Glomerular endothelial cell (primary cell): ENCODE measurements at places on chromosomes 6 and 20.

DNA sequence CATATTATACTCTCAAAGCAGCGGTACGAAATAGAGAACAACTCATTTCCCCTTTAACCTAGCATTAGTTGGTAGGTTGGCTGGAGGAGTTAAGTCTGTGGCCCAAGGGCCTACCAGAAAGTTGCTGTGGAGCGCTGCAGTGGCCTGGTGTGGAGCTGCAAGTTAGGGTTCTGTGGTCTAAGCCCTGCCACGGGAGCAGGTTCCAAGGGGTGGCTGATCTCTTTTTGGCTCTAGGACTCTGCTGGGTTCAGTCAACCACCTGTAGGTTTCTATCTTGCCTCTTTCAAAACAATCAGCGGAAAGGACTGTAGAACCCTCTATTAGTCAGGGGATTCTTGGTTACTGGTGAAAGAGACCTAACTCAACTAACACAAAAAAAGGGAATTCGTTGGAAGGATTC is 54.5 kb upstream of the TULP4 start:
- DNase-seq, result no peak

DNA sequence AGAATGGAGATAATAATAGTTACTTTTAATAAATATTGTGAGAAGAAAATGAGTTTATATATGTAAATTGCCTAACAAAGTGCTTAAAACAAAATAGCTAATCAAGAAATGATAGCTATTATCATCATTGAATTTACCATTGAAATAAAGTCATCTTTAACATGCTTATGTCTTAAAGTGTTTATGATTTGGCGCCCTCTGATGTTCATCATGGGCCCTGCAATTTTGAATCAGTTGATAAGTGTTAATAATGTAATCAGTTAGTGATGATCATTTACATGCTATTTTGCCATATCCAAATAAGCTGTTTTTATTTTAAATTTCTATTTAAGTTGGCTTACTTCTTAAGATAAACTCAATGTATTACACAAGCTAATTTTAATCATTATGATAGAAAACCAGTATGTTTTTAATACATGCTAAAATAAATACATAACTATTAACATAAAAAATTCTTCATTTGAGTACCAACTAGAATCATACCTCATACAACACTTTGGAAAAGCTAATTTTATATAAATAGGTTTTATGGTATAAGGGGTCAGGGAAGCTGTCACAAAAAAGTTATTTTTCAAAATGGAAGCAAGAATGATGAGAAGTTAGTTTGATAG is 39.2 kb upstream of the TPD52L1 start:
- DNase-seq, result peak; percentile 58

DNA sequence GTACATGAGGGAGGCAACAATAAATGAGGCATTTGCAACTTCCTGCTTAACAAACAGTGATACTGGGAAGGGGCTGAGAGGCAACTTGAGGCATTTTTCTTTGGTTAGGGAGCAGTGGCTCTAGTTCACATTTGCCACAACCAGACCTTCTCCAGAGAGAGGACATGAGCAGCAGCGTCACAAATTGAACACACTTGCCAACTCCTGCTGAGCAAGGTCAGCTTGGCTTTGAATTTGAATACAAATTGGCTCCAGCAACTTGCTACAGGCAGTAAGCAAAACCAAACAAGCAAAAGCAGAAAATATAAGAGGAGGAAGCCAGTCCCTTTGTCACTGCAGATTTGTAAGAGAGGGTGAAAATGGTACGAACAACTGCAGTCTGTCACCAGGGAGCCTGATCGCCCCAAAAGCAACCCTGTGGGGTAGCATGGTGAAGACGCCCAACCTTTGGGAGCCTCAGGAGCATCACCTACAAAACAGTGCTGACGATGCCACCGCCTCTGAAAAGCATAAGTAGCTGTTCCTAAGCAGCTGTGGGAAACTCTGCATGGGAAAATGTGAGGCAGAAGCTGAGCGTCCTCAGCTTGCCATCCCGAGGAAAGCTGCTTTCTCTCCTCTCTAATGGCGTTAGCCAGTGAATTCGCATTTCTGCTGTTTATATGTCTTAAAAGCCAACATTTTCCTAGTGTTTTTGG is 378.7 kb downstream of the RNGTT start:
- no peak for DNase-seq

DNA sequence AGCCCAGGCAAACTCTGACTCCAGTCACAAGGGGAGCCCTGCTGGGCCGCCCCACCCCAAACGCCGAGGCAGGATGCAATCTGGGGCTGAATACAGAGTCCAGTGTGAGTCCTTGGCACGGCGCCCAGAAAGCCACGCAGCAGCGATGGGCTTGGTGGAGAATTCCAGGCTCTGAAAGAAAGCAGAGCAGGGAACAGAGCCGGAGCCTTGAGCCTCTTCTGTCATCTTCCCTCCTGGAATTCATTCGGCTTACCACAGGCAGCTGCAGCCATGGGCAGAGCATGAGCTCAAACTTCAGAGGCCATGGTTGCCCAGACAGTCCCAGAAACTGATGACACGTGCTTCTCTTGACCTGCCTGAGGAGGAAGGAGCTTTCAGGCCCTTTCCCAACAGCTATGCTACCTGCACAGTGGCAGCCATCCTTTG is 441.1 kb upstream of the JARID2 start:
- DNase-seq, result no peak

- DNase-seq, result no peak
Observed at GRCh38 chr20:34407962-34408474, 44.9 kb downstream of the ITCH start.

- no peak for DNase-seq
Observed at GRCh38 chr6:29656798-29657197, at the start of gene MOG. Gene MOG (plus strand): TSS chr6:29657092. CDS start chr6:29657210, 118 bp downstream.

- DNase-seq, result no peak
Observed at GRCh38 chr6:168943231-168943905, 310.3 kb downstream of the THBS2 start.

DNA sequence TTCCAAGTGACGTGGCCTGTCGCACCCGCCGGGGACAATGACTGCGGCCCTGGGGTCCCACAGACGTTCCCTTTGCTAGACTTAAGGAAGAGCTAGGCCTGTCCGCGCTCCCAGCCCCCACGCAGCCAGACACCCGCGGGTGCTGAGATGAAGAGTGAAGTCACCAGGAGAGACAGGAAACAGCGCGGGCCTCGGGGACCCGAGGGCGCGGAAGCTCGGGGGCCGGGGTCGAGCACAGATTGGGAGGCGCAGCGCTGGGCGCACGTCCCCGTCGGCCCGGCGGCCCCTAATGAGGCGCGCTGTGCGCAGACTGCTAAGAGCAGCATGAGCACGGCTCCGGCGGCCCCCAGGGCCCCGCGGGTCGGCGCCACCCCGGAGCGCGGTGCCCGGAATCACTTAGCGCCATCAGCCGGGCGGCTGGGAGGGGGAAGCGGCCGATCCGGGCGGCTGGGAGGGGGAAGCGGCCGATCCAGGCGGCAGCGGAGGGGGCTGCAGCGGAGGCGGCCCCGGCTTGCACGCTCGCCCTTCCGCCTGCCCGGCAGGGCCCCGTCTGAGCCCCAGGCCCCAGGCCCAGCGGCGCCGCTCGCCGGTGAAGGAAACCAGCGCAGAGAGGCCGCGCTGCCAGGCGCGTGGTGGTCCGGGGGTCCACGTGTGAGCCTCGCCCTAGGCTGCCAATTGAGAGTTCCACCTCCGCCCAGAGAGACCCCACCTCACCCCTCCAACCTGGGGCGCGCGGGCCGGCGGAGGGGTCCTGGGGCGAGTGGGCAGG is 8.3 kb upstream of the AVP start:
- no peak for DNase-seq

DNA sequence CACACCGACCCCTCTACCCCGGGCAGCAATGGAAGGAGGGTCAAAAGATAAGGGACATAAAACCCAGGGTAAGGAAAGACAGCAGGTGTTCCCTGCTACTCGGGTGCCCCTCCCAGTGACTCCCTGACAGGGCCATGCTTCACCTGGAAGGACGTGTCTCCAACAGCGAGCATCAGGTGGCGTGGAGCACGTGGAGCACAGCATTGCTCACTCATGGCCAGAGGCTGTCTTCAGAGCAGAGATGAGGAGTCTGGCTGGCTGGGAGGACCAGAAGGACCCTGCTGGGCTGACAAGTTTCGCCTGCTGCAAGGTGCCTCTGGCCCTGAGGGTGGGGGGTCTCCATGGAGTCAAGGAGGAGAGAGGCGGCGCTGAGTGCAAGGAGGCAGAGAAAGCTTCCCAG is 15.3 kb upstream of the CDH22 start:
- DNase-seq, result no peak

DNA sequence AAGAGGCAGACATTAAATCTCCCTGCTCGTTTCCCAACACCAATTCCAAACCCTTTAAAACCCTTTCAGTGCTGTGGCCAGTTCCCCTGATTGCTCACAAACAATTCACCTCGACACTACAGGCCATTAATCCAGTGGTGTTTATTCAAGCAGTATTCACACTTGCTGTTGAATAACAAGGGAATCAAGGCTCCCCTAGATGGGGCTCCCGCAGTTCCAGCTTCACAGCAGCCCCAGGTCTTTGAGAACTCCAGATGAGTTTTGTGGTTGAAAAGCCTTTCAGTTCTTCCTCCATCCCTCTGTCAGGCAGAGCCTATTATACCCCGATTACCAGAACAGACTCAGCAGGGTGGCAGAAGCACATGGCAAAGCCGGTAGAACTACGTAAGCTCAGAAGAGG is 36.2 kb downstream of the JAG1 start:
- DNase-seq, result no peak

- DNase-seq, result no peak
Observed at GRCh38 chr6:25676775-25677174, 24.8 kb downstream of the SCGN start.

DNA sequence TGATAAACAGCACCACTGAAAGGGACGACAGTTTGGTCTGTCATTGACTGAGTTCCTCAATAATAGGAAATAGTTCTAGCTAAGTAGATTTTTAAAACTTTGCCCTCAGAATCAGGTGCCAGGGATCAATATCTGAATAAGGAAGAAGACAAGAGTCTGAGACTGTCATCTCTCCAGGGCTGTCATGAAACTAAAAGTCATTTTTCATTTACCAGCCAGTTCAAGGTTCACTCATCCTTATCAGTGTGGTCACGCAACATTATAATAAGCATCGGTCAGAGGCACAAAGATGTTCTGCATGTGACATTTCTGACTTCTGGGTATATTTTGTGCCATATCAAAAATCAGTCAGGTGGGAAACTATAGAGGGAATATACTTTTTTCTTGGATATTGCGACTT is 52.5 kb upstream of the E2F3 start:
- no peak for DNase-seq

DNA sequence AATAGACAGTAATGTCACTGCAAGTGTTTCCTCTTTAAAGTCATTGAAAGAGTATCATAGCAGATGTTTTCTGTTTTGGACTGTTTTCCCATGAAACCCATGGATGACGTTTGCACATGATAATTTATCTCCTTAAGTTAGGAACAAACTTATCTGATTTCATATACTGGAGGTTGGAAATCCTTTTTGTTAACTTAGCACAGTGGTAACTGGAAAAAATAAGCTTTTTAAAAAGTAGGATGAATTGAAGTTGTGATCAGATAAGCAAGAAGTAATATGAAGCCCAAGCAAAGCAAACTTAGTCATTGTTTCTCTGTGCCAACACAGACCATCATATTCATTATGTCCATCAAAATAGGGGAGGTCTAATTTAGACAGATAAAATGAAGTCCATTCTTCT is 61.6 kb downstream of the PLCB4 start:
- no peak for DNase-seq

- DNase-seq, result no peak
Observed at GRCh38 chr6:168514216-168514615, 73.2 kb downstream of the SMOC2 start.

DNA sequence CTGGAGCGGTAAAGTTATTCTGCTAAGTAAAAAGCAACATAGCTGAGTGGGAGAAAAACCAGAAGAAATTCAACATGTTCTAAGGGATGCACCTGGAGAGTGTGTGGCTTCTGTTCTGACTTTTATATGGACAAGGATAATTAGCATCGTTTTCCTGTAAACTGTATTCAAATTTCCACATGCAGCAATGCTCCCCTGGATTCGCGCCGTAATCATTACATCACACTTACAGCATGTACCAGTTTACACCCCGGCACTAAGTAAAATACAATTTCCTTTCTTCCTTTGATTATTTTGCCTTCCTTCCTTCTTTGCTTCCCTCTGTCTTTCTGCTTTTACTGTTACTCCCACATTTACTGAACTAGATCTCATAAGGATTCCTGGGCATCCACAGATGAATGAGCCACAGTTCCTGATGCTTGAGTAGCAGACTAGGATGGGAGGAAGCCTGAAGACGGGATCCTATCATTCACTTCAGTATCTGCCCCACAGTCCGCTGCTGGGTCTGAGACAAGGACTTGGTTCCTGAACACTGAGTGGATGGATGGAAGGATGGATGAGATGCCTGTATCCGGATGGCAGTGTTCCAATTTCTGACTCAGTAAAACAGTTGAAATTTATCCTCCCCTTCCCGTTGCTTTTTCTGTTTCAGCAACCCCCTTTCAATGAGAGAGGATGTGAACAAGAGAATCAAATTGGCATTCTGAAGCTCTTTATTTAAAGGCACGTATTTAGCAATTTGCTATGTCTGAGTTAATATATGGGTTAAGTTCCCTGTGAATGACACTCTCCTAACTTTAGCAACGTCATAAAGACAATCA is 174.6 kb downstream of the GJA10 start:
- DNase-seq, result no peak

DNA sequence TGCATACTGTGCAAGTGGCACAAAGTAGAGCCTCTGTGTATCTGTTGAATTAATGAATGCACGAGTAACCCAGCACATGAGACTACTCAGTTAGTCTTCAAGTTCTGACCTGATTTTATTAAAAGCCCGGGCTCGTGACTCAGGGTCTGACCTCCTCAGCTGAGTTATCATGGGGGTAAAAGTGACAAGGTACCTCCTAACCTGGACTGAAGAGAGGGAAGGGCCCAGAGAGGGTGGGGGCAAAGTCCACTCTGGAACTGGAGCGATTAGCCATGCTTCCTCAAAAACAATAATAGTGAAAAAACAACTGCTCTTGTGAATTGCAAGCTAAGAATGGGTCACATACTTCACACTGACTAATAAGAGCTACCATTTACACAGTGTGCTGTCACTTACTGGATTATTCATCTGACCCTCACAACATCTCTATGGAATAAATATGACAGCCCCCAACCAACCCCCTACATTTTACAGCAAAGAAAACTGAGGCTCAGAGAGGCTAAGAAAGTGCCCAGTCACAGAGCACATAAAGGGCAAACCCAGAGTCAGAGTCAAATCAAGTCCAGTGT is 26.7 kb downstream of the TRERF1 start:
- DNase-seq, result no peak

DNA sequence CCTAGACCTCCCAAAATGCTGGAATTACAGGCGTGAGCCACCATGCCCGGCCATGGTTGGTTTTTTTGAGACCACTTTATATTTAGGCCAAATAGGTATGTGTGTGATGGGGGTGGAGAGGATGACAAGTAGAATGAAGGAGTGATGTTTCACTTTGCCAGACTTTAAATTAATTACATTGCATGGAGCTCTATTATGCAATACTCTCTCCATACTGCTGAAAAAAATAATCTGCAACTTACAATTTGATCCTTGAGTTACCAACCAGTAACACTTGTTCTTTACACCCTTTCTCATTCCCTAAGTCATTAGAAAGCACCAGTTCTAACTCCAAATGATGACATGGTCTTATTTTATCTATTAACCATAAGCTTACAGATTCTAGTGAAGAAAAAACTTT is 26.8 kb downstream of the GINM1 start:
- no peak for DNase-seq
